SHP77 treated with DMSO at 0.1 percent for 48 hours (cell line): ENCODE measurements at places on chromosomes 6 and 20.

DNA sequence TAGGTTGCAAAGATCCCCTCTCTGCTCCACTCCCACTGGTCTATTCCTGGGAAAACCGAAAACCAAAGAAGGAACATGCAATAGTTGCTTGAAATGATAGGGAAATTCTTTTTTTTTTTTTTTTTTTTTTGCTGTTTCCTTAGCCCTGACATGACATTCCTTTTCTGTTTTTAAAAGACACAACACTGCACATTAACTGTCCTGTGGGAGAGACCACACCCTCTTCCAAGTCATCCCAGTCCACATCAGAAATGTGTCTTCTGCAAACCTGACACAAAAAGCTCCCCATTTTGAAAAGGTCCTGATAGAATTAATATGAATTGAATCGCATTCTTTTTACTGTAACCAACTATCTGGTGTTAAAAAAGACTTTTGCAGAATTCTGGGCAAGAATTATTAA, 43.4 kb upstream of the RIPOR2 start:
- DNase-seq = no peak

GRCh38 chr6:122622479-122622878, 12.3 kb downstream of the PKIB start:
- DNase-seq = no peak

DNA sequence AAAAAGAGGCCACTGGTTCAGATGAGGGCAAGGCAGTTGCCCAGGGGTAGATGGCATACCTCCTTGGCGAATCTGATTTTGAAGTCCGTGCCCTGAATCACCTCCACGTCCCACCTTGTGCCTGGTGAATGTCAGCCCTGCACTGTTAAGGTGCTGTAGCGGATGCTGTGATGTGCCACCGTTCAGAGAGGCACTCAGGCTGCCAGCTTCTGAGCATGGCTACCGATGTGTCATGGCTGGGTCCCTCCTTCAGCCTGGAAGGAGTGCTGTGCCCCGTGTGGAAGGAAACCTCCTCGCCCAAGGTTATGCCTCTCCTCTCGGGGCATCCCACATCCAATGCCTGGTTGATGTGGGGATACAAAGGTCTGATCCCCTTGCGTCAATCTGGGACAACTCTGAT, 43.6 kb downstream of the UST start:
- DNase-seq = no peak

DNA sequence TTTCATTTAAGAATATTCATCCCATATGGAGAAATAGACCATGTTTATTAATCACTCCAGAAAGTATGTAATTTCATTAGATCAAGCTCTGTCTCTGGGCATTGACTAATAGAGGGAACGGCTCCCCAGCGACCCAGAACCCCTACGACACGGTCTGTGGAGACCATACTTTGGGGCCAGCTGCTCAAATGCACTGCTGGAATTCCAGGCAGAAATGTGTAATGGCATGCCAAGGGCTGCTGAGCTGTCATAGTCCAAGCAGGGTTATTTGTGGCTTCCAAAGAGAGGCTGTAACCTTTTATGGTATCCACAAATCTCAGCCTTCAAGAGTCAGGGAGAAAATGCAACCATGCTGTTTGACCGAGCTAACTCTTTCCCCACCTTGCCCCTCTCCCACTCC, 755.8 kb downstream of the DHX35 start:
- DNase-seq = no peak

DNA sequence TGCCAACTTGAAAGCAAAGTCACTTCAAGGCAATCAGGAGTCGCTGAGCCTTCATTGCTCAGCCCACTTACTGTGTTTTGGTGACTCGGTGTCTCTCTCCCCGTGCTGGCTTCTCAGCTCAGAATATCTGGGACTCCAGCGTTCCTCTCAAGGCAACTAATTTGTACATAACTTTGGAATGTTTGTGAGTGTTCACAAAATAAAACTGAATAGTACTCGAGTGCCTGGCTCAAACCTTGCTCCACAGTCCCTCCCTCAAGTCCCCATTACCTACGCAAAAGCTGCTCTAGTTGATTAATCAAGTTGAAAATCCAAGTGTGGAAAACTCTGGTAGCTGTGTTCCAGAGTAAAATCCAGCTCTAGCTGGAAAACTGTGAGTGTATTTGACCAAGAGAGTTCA, 8.6 kb downstream of the IPCEF1 start:
- no peak for DNase-seq

DNA sequence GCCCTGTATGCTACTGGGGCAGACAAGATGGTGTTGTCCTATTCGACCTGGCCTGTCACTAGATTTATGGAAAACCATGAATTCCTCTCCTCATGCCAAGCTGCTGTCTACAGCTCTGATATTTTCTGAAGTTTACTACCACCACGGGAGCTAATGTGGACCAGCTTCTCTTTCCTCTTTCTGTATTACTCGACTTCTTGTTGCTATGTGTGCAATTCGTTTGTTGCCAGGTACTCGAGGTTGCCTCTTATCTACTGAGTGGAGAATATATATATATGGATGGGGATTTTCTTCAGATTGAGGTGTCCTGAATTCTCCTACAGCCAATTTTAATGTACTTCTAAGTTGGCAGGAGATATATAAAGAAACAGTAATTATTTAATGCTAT, 34.7 kb downstream of the MAN1A1 start:
- no peak for DNase-seq

DNA sequence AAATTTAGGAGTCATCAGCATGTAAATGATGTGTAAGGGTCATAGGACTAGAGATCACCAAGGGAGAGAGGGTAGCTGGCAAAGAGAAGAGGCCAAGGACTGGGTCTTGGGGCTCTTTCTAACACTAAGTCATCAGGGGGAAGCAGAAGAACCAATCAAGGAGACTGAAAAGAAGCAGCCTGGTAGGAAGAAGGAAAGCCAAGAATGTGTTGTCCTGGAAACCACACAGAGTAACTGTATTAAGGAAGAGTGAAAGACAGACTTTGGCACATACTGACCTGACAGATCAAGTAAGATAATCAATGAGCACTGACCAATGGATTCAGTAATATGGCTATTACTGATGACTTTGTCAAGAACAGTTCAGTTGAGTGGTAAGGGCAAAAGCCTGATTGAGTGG, 42.3 kb upstream of the LAMA4 start:
- DNase-seq = no peak

- DNase-seq = no peak
Observed at GRCh38 chr6:34566830-34567546, 10.9 kb upstream of the SPDEF start.
